HL-60 (cell line): ENCODE measurements at places on chromosomes 16 and 17.

DNA sequence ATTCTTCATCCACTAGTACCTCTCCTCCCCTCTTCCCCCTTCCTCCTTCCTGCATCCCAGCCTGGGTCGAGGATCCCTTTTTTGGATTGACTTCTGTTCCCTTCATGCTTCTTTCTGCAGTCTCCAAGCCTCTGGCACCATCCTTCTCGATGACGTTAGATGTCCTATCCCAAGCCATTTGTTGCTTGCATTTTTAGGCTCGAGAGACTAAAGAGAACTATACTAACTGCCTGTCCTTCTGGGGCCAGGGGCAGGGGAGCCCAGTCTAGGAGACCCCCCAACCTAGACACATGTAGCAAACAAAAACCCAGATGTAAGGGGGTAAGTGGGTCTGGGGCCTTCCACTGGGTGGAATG, 23.9 kb downstream of the UNK start:
- no peak for DNase-seq

DNA sequence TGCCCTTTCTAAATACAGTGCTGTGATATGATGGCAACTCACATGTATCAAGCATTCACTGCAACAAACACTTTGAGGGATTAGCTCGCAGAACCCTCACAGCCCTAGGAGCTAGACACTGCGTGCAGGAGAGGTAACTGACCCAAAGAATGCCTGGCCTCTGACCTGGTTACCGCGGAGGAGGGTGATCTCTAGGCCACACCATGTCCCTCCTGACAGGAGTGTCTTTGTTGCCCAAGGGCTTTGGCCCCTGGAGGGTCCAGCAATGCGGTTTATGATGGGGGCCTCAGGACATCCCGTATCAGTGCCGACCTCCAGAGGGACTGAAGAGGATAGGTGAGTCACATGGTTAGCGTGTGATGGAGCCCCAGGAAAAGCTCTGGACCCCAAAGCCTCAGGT, 130.6 kb downstream of the MGAT5B start:
- no peak for DNase-seq

GRCh38 chr17:17605083-17605728, 13.7 kb upstream of the PEMT start:
- DNase-seq = no peak

GRCh38 chr16:68696514-68696913, 40.6 kb upstream of the CDH1 start:
- no peak for DNase-seq

- no peak for DNase-seq
These were observed 571 bp upstream of the NME1 start for GRCh38 chr17:51152766-51153209.

GRCh38 chr16:57407521-57408353, 3.2 kb downstream of the CCL17 start:
- DNase-seq = no peak

- DNase-seq = no peak
These were observed 32.5 kb downstream of the HOXB1 start for GRCh38 chr17:48498164-48498850.

GRCh38 chr16:53960050-53960812, 256.3 kb downstream of the FTO start:
- no peak for DNase-seq

GRCh38 chr16:87585442-87586200, 16.7 kb upstream of the JPH3 start:
- DNase-seq = no peak

DNA sequence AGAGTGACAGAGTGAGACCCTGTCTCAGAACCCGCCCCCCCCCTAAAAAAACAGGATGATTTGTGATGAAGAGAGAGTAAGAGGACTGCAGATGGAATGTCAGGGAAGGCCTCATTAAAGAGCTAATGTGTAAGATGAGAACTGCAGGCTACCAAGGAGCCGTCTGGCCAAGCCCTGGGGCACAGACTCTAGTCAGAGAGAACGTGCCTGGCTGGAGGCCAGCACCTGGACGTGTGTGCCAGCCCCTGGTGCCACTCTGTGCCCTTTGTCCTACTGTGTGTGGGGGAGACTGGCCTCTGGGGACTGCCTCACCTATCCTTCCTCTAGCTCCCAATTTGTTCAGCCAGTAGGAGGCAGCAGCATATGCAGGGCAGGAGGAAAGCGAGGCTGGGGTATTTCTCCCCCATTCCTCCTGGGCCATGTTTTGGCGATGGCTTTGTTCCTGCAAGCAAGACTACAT, 37.1 kb downstream of the KNOP1 start:
- no peak for DNase-seq

- no peak for DNase-seq
These were observed 9.4 kb downstream of the SYNGR3 start for GRCh38 chr16:1998852-1999801.

DNA sequence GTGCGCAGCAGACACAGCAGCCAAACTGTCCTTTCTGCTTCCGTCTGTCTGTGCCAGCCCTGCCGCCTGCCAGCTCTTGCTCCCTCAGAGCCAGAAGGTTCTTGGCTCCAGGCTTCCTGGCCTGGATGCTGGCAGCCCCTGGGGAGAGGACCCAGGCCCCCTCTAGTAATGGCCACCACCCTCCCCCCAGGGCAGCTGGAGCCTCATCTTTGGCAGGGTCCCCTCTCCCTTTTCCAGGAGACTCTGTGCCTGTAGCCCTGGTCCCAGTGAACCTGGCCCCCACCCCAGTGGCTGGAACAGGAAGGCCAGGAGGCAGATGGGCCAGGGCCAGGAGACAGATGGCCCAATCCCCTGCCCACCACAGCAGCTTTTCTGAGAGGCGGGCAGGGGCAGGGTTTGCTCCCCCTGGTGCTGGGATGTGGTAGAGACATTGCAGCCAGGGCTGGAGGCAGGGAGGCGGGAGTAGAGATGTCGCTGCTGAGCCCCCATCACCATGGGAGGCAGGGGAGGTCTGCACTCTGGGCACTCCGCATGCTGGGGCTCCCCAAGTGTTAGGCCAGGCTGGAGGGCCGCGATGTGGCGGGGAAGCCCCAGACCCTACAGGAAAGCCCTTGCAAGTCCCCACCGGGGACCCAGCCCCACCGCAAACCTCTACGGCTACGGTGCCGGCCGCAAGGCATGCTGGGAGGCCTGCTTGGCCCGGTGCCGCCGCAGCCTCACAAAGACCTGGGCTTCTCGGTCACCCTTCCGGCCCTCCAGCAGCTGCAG, 16.7 kb downstream of the UNC13D start:
- no peak for DNase-seq
